SJSA1 (cell line): ENCODE measurements at places on chromosomes 2 and 18. TPM values are rescaled to one million over a fixed set of nuclear protein-coding genes. Genes with fewer than 3 reads are reported as not detected.

Gene EDAR
- not detected in 2 replicates for total RNA-seq

DNA sequence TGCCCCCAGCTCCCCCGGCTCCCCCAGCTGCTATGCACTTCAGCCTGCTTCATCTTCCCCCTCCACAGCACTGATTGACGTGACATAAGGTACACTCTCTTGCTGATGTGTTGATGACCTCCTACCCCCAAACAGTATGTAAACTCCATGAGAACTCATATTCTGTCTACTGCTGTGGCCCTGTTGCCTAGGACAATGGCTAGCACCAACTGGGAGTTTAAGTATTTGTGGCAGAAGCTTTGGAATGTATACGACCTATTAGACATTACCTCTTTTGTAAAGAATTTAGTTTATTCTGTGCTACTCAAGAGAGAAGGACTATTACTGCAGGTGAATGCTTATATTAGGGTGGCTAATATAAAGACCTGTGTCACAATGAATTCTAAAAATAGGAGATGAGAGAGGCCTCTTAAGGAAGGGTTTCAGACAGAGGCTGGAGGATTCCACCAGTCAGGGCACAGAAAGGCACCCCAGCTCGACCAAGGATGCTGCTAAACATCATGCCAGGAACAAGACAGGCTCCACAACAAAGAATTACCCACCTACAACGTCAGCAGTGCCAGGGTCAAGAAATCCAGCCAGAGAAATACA lies 60.6 kb downstream of the CABYR start:
- H3K4me3 ChIP-seq, result no peak overlapping the region
- no peaks in the 10 kb centered on the region for H3K4me1 ChIP-seq
- DNase-seq, result no peak
- no peaks in the 10 kb centered on the region for H3K36me3 ChIP-seq

GRCh38 chr2:705971-706511 lies 28.8 kb upstream of the TMEM18 start:
- H3K4me1 ChIP-seq, result no peaks in the 10 kb centered on the region
- no peaks in the 10 kb centered on the region for H3K36me3 ChIP-seq
- DNase-seq, result no peak
- H3K27ac ChIP-seq, result no peak overlapping the region

DNA sequence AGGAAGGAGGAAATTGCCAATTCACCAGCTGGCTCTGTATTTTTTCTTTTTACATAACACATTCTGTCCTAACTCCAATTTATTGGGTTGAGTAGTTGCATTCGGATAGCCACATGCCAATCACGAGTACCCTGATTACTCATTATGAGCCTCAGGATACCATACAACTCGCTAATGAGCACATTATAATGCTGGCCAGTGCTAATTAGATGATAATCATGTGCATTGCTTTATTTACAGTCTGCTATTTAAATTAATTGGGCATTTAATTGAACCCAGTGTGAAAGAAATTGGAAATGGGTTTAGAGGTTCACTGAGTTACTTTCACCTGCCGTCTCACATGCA lies 15.2 kb downstream of the G6PC2 start:
- no peaks in the 10 kb centered on the region for H3K4me1 ChIP-seq
- H3K27ac ChIP-seq, result no peak overlapping the region
- peaks cover 44% of the 10 kb centered on the region for H3K27me3 ChIP-seq
- no peaks in the 10 kb centered on the region for H3K36me3 ChIP-seq
- DNase-seq, result no peak
- H3K4me3 ChIP-seq, result no peak overlapping the region

Gene SERPINB12
- not detected in 2 replicates for total RNA-seq

Gene SERPINB11
- not detected in 2 replicates for total RNA-seq

DNA sequence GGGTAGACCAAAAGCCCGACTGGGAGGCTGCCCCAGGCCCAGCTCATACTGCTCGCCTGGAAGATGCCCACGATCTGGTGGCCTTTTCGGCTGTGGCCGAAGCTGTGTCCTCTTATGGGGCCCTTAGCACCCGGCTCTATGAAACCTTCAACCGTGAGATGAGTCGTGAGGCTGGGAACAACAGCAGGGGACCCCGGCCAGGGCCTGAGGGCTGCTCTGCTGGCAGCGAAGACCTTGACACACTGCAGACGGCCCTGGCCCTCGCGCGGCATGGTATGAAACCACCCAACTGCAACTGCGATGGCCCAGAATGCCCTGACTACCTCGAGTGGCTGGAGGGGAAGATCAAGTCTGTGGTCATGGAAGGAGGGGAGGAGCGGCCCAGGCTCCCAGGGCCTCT lies 61.7 kb downstream of the TET3 start:
- no peak overlapping the region for H3K4me3 ChIP-seq
- H3K4me1 ChIP-seq, result no peaks in the 10 kb centered on the region
- H3K36me3 ChIP-seq, result 0 out of 2 replicates have a peak, but pooled peaks cover 6% of the 10 kb centered on the region

Gene HOXD13
- total RNA-seq, result 0.06 and 0.50 TPM in 2 replicates

DNA sequence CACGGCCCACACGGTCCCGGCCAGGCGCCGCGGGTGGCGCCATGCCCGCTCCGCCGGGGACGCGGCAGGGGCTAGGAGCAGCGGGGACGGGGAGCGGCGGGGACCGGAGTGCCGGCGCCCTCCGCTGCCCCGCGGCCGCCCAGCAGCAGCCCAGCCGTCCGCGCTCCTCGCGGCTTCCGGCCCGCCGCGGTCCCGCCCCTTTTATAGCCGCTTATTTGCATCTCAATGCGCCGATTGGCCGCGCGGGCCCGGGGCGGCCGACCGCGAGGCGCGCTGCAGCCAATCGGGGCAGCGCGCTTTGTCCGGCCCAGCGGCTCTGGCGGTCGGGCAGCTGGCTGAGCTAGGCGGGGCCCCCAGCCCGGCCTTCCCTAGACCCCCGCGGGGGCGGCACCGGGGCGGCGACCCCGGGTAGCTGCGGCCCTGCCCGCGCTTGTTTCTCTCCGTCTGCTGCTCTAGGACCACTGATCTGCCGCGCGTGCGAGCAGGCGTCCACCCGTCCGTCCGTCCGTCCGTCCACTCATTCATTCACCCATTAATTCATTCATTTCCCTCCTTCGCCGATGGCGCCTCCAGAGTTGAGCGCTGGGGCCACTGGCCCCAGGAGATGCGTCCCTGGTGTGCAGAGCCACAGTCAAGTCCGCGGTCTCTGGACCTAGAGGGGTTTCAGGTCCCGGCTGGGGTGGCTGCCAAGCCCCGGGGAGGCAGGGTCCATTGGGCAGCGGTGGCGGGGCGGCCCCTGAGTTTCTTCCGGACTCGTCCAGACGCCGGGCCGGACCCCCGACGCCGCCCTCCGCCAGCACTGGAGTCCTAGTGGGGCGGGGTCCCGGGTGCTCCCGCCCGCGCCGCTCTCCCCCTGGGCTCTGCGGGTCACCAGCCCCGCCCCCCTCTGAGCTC lies at the start of gene HES6:
Gene HES6 (minus strand): TSS at position 176 of the 894 bp plus-strand sequence. CDS start 133 bp downstream, at position 43.
- peaks cover 8% of the 10 kb centered on the region for H3K36me3 ChIP-seq
- peak; percentile 90 for DNase-seq
- peak within 1 kb of the TSS; percentile 86 for H3K4me3 ChIP-seq
- no peak within 1 kb of the TSS for H3K27ac ChIP-seq
- peaks cover 15% of the 10 kb centered on the region for H3K4me1 ChIP-seq
- peaks cover 11% of the 10 kb centered on the region for H3K27me3 ChIP-seq

Gene PARD3B
- 8.3 and 10.6 TPM in 2 replicates for total RNA-seq

- no peaks in the 10 kb centered on the region for H3K36me3 ChIP-seq
- no peak overlapping the region for H3K4me3 ChIP-seq
- no peak for DNase-seq
- H3K27ac ChIP-seq, result no peak overlapping the region
- no peaks in the 10 kb centered on the region for H3K4me1 ChIP-seq
Observed at GRCh38 chr2:192555740-192556139, 361.0 kb upstream of the TMEFF2 start.

Gene PDE11A
- 0.38 and 0.42 TPM in 2 replicates for total RNA-seq

- H3K4me3 ChIP-seq, result no peak overlapping the region
- H3K36me3 ChIP-seq, result no peaks in the 10 kb centered on the region
- no peaks in the 10 kb centered on the region for H3K27me3 ChIP-seq
- no peaks in the 10 kb centered on the region for H3K4me1 ChIP-seq
- no peak overlapping the region for H3K27ac ChIP-seq
Observed at GRCh38 chr2:73561422-73561821, 80.8 kb downstream of the NAT8 start.

DNA sequence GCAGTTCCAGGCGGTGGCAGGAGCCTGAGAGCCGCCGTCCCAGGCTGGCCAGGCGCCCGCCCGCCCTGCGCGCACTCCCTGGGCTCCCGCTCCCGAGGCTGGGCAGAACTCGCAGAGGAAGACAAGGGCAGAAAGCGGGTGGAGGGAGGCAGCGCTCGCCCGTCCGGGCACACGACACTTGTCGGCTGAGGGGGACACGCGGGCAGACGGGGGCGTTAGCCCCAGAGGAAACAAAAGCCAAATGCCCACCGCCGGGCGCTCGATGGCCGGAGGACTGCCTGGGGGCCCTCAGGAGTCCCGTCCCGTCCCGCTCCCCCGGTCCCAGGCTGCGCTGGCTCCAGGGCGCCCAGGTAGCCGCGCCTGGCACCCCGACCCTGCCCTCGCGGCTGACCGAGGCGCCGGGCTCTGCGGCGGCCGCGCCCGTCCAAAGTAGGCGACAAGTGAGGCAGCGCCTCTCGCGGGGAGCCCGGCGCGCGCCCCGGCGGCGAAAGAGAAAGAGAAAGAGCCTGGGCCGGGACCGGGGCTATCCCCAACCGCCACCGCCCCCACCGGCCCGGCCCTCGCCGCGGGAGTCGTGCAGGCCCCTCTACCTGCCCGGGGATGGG lies 491 bp downstream of the L3MBTL4 start:
- peak overlapping the region; percentile 97 for H3K4me3 ChIP-seq
- H3K4me1 ChIP-seq, result peaks cover 28% of the 10 kb centered on the region
- H3K27ac ChIP-seq, result peak overlapping the region; percentile 89
- peak; percentile 73 for DNase-seq
- peaks cover 8% of the 10 kb centered on the region for H3K36me3 ChIP-seq

GRCh38 chr18:49359732-49360444 lies 100.6 kb downstream of the DYM start:
- no peaks in the 10 kb centered on the region for H3K27me3 ChIP-seq
- no peak for DNase-seq

GRCh38 chr2:120680136-120680761 lies 55.4 kb upstream of the GLI2 start:
- peaks cover 3% of the 10 kb centered on the region; the same call in 1 of the 2 replicates for H3K27me3 ChIP-seq
- H3K4me3 ChIP-seq, result no peak overlapping the region
- peaks cover 9% of the 10 kb centered on the region for H3K4me1 ChIP-seq
- H3K27ac ChIP-seq, result no peak overlapping the region
- peak; percentile 86 for DNase-seq
- H3K36me3 ChIP-seq, result no peaks in the 10 kb centered on the region

Gene ZNF24
- 29.1 and 51.3 TPM in 2 replicates for total RNA-seq

GRCh38 chr18:73954268-73954667 lies 193.4 kb downstream of the FBXO15 start:
- no peak overlapping the region for H3K27ac ChIP-seq
- no peaks in the 10 kb centered on the region for H3K4me1 ChIP-seq
- no peak for DNase-seq
- no peaks in the 10 kb centered on the region for H3K36me3 ChIP-seq
- H3K27me3 ChIP-seq, result no peaks in the 10 kb centered on the region

DNA sequence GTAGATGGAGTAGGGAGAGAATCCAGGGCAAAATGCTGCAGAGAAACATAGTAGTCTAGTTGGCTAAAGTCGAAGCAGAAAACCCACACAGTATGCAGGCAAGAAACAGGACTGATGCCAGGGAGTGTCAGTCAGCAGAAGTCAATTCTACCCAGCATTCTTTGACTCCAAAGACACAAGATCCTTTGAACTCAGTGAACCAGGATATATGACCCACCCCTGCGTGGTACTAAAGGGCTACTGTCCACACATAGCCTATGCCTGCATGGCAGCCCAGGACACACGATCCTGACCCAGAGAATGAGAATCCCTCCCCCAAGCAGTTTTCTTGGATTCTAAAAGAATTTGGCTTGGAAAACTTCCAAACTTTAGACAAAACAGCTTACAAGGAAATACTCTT lies 42.5 kb downstream of the ALK start:
- no peak for DNase-seq
- H3K4me1 ChIP-seq, result no peaks in the 10 kb centered on the region
- no peaks in the 10 kb centered on the region for H3K36me3 ChIP-seq
- no peaks in the 10 kb centered on the region for H3K27me3 ChIP-seq
- no peak overlapping the region for H3K4me3 ChIP-seq

DNA sequence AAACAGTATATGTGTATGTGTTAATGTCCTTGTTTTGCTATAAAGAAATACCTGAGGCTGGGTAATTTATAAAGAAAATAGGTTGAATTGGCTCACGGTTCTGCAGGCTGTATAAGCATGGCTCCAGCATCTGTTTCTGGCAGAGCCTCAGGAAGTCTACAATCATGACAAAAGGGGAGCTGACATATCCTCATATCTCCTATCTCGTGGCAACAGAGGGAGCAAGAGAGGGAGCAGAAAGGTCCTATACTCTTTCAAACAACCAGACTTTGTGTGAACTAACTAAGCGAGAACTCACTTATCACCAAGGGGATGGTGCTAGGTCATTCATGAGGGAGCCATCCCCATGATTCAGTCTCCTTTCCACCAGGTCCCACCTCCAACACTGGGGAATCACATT lies 13.0 kb downstream of the CALCRL start:
- no peak overlapping the region for H3K27ac ChIP-seq
- H3K4me1 ChIP-seq, result peaks cover 3% of the 10 kb centered on the region; the same call in 1 of the 2 replicates
- H3K27me3 ChIP-seq, result no peaks in the 10 kb centered on the region

Gene KHK
- total RNA-seq, result 0.11 and 0.31 TPM in 2 replicates

Gene ZSWIM2
- total RNA-seq, result not detected in 2 replicates

GRCh38 chr2:108351889-108352288 lies 25.9 kb upstream of the SULT1C4 start:
- DNase-seq, result no peak
- no peaks in the 10 kb centered on the region for H3K27me3 ChIP-seq
- H3K4me1 ChIP-seq, result no peaks in the 10 kb centered on the region
- no peaks in the 10 kb centered on the region for H3K36me3 ChIP-seq

DNA sequence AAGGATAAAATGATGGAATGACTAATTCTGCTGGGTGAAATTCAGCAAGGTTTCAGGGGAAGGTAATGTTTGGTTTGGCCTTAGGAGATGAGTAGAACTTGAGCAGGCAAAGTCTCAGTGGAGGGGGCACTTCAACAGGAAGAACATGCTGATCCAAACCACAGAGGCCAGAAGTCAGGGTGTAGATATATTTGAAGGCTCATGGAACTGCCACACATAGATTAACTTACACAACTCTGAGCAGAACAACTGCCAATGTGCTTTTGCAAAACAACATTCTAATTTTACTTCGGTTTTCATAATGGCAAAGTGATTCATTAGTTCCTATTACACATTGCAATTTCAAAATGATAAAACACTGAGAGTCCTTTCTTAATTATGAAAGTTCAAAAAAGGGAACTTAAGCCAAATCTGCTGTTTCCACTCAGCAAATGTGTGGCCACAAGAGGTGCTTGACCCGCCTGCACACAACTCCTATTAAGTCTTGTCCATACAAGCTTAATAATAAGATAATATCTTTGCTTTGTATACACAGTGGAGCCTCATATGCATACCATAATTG lies 284.8 kb downstream of the MREG start:
- H3K36me3 ChIP-seq, result no peaks in the 10 kb centered on the region
- H3K4me1 ChIP-seq, result peaks cover 11% of the 10 kb centered on the region
- H3K27ac ChIP-seq, result no peak overlapping the region
- no peaks in the 10 kb centered on the region for H3K27me3 ChIP-seq
- no peak for DNase-seq

Gene AFG3L2
- total RNA-seq, result 65.9 and 68.5 TPM in 2 replicates

Gene NOSTRIN
- total RNA-seq, result not detected in 2 replicates

Gene ROCK2
- total RNA-seq, result 56.0 and 79.3 TPM in 2 replicates
